Femur (tissue), 1 donor: ENCODE measurements at places on chromosomes 1 and 21.

DNA sequence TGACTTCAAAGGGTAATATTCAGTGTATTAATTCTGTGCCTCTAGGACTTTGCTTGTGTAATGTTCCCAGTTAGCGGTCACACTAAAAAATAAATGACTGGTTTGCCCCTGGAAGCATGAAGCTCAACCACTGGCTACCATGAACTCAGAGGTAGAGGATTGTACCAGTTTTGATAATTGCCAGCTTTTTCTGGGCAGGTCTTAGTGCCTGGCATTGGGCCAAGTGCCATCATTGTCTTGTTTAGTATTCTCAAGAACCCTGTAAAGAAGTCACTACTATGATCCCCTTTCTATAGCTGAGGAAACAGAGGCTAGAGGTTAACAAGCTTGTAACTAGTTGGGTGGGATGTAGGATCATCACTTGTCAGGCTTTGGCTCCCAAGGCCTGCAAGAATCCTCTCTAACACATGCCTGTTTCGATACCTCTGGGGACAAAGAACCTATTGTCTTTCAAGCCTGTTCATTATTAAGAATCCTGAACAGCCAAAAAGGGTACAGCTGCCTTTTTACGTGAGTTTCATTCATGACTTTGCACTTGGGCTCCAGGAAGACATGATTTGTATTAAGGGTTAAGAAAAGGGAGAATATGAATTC is 121.9 kb upstream of the JUN start:
- no peak for DNase-seq

- DNase-seq: peak; percentile 55
Observed at GRCh38 chr21:33078907-33079582, 9.1 kb downstream of the OLIG1 start.

DNA sequence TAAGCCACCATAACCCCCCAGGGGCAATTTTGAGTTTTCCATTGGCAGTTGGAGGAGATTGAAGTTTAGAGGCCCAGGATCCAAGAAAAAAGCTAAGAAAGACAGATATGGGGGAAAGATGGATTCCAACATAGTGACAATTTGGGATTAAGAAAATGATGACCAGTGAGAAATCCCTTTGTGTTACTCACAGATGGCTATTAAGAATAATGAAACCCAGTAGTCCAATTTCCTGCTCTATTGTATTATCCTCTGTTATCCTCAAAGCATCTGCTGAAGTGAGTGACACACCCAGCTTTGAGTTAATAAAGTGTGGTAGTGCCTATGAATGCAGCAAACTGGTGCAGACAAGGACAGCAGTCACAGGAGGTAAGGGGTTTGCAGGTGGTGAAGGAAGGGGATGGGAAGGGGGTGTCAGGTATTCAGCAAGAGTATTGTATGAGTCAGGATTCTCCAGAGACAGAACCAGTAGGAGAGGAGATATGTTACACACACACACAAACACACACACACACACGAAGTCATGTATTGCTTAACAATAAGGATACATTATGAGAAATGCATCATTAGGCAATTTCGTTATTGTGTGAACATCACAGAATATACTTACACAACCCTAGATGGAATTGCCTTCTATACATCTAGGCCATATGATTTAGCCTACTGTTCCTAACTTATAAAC is 112.4 kb upstream of the VANGL1 start:
- DNase-seq: no peak

DNA sequence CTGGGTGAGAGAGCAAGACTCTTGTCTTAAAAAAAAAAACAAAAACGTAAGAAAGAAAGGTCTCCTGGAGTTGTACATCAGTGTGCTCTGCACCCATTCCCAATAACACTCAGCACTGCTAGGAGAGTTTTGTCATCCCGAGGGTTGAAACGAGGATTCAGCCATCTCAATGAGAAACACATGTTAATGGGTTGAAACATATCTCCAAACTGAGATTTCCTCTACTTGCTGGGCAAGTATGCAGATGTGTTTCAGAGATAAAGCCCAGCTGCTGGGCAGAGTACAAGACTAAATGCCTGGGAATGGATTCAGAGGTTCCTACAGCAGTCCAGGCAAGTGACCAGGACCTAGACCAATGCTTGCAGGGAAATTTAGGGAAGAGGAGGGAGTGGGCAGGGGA is 2.6 kb upstream of the MFN2 start:
- DNase-seq: no peak

DNA sequence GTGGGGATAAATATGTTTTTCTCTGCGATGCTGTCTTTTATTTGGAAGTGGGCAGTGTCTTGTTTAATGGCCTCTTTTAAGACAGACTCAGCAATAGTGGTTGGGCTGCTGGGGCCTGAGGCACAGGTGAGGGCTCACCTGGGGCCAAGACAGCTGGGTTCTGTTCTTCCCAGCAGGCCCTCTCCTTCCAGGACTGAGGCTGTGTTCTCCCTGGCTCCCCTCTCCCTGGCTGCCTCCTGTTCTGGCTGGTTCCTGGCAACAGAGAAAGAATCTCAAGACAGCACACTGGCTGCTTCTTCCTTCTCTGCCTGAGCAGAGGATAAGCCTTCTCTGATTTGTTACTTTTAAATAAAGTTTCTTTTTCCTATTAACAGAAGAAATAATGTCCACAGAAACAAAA is 7.4 kb upstream of the GRHL3 start:
- DNase-seq: no peak

- DNase-seq: no peak
Observed at GRCh38 chr1:27981145-27981544, 21.4 kb downstream of the XKR8 start.

GRCh38 chr1:11151826-11152612 is 37.1 kb upstream of the ANGPTL7 start:
- DNase-seq: peak; percentile 46

DNA sequence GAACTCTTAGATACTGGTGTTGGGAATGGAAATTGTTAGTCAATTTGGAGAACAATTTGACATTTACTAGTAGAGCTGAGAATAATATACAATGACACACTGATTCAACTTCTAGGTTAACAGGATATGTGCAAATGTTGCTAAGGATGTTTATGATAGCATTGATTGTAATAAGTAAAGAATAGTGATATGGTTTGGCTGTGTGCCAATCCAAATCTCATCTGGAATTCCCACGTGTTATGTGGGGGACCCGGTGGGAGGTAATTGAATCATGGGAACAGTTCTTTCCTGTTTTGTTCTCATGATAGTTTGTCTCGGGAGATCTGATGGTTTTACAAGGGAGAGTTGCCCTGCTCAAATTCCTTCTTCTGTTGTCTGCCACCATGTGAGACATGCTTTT is 302.4 kb upstream of the TMPRSS15 start:
- DNase-seq: no peak

DNA sequence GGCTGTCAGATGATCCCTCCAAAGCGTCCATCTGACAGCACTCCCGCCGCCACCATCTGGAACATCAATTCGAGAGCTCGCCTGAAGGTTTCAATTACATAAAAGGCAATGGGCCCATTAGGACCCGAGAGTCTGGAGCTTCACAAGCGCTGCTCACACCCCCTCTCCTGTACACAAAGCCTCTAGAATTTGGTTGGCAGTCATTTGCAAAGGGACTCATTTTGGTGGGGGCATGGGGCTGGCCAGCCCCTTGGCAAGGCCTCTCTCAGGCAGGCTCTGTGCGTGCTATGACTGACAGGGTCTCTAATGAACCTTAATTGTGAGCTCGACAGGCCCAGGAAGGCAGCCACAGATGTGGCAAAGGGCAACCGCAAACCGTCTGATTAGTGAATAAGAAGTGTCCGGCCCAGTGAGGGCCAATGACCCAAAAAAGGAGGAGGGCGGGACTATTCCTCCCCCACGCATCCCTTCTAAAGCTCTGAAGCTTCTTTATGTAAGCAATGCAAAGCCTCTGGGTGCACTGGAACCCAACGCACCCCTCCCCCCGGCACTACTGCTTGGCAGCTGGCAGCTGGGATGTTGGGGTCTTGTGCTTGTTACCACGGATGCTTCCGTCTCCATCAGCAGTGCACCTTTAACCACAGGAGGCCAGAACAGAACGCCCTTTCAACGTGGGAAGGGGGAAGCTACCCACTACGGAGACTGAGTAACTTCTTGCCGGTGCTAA is 79.4 kb downstream of the CAPZB start:
- DNase-seq: peak; percentile 85

DNA sequence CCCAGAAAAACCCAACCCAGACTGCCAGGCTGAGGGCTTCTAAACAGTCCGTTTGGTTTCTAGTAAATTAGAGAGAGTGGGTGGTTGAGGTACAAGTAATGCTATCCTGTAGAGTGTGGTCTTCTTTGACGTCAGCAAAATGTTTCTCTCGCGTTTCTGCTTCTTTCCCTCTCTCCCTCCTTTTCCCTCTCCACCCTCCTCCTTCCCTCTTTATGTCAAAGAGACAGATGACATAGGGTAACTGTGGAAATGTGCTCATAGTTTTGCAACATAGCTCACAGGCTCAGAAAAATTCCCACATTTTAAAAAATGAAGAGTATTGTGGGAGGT is 158.3 kb downstream of the TOMM20 start:
- no peak for DNase-seq

DNA sequence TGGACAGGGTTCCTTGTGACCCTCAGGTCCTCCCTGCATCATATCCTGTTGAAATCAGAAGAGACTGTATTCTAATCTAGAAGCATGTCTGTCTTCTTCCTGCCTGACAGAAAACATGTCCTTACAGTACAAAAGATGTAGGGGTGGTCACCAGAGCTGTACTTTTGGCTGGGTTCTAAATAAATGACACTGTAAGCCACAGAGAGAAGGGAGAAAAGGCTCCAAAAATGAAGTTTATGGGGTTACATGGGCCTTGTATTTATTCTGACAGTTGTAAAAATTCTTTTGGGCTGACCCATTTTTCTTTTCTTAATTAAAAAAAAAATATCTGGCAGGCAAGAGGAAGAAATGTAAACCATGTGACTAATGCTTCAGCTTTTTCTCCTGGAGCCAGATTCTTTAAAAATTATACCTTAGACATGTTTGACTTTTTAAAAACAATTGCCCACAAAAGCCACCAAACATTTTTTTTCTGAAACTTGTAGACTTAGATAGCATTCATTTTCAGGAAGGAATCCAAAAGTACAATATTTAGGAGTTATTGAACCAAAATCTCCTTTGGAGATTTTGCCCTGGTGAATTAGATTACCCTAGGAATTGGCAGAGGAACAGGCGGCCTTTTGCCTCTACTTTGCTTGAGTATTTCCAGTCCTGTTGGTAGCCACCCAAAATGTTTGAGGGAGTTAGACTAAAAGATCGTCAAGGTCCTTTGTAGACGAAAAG is 17.1 kb downstream of the RGL1 start:
- peak; percentile 47 for DNase-seq

DNA sequence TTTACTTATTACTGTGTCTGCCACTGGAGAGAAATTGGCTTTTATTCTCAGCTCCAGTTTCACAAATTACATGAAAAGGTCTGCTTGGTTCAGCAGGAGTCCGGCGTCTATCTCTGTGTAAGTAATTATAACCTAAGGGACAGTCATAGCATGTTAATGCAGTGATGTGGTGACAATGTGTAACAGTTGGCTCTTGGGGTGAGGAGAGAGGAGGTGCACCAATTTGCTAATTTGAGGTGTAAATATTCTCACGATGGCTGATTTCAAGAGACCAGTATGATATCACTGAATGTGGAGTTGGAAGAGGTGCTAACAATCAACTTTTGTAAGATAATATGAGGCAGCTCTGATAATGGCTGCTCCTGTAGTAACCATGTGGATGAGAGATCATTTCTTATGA is 86.1 kb downstream of the CTH start:
- DNase-seq: no peak

- DNase-seq: no peak
Observed at GRCh38 chr1:19068639-19069276, 112.3 kb upstream of the IFFO2 start.

- DNase-seq: peak; percentile 17
Observed at GRCh38 chr1:173823781-173824314, 625 bp upstream of the DARS2 start.

DNA sequence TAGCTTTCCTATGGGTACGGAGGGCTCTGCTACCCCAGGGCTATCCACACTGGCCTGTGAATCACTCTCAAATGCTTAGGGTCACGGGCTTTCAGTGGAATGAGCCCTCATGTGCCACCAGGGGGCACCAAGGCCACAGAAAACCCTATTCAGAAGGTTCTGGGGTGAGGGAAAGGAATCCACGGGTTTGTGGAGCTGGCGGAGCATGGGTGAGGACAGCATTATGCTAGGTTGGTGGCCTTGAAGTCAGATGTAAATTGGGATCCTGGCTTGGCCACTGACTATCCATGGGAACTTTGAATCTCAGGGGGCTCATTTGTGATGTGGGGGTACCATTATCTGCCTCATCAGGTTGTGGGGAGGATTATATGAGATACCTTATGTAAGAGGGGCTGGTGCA is 5.1 kb upstream of the LAMTOR5 start:
- DNase-seq: peak; percentile 66

GRCh38 chr1:187396226-187396625 is 567.5 kb downstream of the PLA2G4A start:
- peak; percentile 19 for DNase-seq

DNA sequence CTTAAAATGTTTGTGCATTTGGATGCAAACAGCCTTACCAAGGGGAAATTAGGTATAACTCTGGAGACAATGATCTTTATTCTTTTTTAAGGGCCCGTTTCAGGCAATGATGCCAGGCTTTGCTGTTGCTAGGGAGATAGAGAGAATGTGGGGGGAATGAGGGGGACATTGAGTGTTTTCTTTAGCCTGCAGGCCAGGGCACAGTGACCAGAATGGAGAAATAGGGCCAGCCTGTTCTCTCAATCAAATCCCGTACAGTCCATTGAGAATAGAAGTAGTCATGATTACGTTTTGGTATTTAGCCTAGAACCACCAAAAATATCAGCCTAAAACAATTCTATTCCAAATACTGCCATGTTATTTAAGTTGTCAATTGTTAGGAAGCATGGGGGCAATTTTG is 49.0 kb downstream of the RGS7 start:
- no peak for DNase-seq

GRCh38 chr1:235229868-235230267 is 68.8 kb upstream of the RBM34 start:
- no peak for DNase-seq

GRCh38 chr1:244628789-244629188 is 24.1 kb upstream of the DESI2 start:
- DNase-seq: no peak

- no peak for DNase-seq
Observed at GRCh38 chr1:54114001-54114400, 38.8 kb downstream of the CDCP2 start.

GRCh38 chr1:17520041-17520440 is 19.5 kb upstream of the ARHGEF10L start:
- no peak for DNase-seq

- DNase-seq: no peak
Observed at GRCh38 chr1:73765551-73766233, 432.3 kb downstream of the LRRIQ3 start.
